ENCODE measurements at places on chromosomes 2 and 18. TPM values are rescaled to one million over a fixed set of nuclear protein-coding genes. Genes with fewer than 3 reads are reported as not detected.

The EPHA4 gene
- total RNA-seq = 30.3 TPM

The NEU2 gene
- not detected for total RNA-seq

The NPHP1 gene
- 3.8 TPM for total RNA-seq

The DIPK1C gene
- not detected for total RNA-seq

The IL1A gene
- total RNA-seq = 37.4 TPM

All from esophagus squamous epithelium (tissue), 5 donors.